ENCODE measurements at places on chromosomes 7 and 10. TPM values are rescaled to one million over a fixed set of nuclear protein-coding genes. Genes with fewer than 3 reads are reported as not detected.

Gene ITGB1
- total RNA-seq = 2,059 TPM

- DNase-seq = peak; percentile 96
Measured at GRCh38 chr7:47513741-47514241, 68.1 kb downstream of the TNS3 start.

Gene CCDC172
- not detected for total RNA-seq

- DNase-seq = no peak
Measured at GRCh38 chr7:47389923-47390630, 191.8 kb downstream of the TNS3 start.

GRCh38 chr7:108368466-108368865 is 87.8 kb downstream of the NRCAM start:
- no peak for DNase-seq

Gene IL2RA
- not detected for total RNA-seq

GRCh38 chr7:657565-658119 is 68.9 kb upstream of the DNAAF5 start:
- DNase-seq = peak; percentile 51

GRCh38 chr7:111997546-111997945 is 208.7 kb downstream of the DOCK4 start:
- DNase-seq = no peak

DNA sequence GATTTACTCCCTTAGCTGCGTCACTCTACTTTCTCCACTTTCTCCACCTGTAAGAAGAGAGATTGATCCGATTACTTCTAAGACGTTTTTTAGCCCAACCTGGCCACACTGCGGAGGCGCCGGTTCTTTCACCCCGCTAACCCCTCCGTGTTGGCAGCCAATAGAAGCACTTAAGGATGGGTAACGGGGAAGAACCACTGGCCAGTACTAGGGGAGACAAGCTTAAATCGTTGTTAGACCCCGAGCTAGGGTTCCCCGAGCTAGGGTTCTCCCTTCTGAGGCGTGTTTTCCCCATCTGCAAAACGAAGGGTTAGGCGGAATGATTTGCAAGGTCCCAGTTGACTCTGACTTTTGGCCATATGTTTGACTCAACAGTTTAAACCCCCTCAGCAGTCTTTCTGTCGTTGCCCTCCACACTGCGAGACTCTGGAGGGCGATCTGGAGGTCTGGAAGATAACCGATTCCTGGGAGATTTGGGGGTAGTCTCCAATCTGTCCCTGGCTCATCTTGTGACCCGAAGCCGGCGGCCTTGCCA is 644 bp downstream of the UMAD1 start:
- DNase-seq = no peak

Gene MSS51
- total RNA-seq = 0.24 TPM

- peak; percentile 83 for DNase-seq
Measured at GRCh38 chr7:13989126-13989948, at the start of gene ETV1. ETV1 (minus strand) TSS chr7:13989666; CDS start chr7:13989052, 614 bp downstream.

- no peak for DNase-seq
Measured at GRCh38 chr10:10658172-10658785, 359.4 kb upstream of the CELF2 start.

Gene SLC26A5
- not detected for total RNA-seq

Gene BTBD16
- not detected for total RNA-seq

GRCh38 chr7:108091461-108091831 is 38.7 kb downstream of the LAMB4 start:
- peak; percentile 56 for DNase-seq

DNA sequence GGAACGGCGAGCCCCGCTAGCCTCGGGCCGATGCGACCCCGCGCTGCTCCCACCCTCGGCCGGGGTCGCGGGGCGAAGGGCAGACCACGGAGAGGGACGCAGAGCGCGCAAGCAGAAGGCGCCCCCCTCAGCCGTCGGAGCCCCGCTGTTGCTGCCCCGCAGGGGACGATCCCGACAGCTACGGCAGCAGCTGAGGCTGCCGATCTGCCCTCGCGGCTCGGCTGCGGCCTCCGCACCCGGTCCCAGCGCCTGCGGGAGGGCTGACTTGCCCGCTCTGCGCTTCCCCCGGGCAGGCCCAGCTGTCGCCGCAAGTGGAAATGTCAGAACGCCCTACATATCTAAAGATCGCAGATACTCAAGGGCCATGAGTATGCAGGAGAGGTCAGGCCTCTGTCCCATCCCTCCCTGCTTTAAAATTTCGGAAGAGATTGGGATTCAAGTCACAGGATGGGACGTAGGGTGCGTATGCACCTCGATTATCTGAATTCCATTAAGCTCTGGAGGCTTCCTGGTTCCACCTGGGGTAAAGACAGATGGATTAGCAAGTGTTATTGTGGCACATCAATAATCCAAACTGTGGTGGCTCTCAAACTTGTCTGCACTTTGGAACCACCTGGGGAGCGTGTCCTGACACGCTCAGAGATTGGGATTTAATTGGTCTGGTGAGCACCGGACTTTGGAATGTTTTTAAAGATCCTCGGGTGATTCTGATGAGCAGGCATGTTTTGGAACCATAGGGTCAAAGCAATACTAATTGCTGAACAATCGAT is at the start of gene CRPPA:
Gene CRPPA, minus strand, starts transcription at position 206 of the 770 bp plus-strand sequence. CDS start 216 bp downstream, outside the sequence.
- DNase-seq = peak; percentile 67

Gene GPR85
- 4.2 TPM for total RNA-seq

Gene LBX1
- total RNA-seq = not detected

DNA sequence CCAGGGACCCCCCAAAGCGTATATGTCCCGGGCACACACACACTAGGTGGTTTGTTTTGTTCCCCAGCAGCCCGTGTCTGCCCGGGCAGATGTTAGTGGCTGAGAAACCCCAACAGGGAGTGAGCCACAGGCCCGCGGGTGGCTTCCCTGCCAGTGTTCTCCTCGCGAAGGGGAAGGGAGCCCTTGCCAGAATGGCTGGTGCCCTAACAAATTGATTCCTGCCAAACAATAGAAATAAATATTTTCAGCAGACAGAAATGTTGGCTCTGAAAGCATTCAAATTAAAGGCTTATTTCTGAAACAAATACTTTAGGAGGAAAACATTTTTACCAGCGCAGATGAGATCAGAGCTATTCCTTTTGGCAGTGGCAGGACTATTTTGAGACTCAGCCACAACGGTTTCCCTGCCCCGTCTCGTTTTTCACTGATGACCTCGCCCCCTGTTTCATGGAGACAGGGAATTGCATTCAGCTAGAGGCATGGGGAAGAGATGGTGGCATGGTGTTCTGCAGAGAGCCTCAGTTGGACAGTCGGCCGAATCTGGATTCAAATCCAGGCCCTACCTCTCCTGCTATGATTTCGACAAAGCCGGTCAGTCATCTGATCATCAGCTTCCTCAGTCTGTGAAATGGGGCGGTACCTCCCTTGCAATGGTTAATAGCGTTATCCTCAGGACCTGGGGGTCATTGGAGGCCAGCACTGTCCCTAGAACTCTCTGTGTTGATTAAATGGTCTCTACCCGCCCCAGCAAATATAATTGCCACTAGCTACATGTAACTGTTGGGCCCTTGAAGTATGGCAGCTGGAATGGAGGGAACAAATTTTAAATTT is 84.5 kb downstream of the CUX1 start:
- DNase-seq = no peak

DNA sequence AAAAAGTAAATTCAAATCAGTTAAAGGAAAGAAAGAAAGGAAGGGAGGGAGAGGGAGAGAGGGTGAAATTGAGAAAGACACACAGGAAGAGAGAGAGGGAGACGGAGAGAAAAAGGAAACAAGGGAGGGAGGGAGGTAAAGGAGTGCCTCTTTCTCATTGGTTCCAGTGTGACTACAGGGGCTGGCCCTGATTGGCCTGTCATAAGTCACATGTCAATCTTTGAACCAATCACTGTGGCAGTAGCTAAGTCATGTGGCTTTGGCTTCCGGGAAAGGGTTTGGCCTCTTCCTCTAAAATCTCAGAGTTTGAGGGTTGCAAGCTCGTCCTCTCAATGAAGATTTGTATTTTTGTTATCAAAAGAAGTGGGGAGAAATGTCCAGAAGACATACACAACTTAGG is 150.2 kb downstream of the RAB11FIP2 start:
- no peak for DNase-seq

GRCh38 chr10:26573674-26574073 is 123.8 kb upstream of the PDSS1 start:
- no peak for DNase-seq

DNA sequence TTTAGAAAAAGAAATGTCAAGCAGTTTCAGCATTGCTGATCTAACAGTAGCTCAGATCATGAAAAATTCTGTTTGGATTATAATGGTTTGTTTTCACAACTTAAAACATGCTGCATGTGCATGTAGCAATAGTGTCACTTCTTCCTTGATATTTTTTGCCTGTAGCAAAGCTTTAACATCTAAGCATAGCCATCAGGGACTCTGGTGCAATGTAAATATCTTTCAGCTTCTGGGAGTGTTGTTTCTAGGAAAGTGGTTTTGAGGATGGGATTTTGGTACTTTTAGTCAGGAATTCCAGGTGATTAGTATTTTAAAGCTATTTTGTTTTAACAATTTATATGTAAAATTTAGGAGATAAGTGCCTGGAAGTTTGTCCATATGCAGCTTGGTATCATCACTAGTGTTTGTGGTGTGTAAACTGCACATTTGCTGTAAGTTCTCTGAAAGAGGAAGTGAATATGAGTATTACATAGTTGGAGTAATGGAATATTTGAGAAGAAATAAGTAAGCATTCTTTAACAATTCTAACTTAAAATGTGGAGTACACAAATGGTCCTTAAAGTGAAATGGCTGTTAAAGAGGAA is 1.9 kb downstream of the RSBN1L start:
- DNase-seq = no peak

DNA sequence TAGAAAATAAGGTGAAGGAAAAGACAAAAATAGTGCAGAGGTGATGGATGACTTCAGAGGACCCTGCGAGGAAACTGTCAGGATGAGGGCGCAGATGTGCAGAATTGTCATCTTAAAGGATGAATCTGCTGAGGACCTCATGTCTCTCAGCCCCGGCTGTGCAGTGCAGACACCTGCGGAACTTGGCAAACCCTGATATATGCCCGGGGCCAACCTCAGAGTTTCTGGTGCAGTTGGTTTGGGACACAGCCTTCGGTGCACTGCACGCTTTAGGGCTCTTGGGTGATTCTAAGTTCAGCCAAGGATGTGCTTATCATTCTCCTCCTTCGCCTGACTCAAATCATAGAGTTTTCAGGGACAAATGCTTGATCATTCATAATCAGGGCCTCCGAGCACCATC is 310.1 kb downstream of the TCERG1L start:
- DNase-seq = no peak

DNA sequence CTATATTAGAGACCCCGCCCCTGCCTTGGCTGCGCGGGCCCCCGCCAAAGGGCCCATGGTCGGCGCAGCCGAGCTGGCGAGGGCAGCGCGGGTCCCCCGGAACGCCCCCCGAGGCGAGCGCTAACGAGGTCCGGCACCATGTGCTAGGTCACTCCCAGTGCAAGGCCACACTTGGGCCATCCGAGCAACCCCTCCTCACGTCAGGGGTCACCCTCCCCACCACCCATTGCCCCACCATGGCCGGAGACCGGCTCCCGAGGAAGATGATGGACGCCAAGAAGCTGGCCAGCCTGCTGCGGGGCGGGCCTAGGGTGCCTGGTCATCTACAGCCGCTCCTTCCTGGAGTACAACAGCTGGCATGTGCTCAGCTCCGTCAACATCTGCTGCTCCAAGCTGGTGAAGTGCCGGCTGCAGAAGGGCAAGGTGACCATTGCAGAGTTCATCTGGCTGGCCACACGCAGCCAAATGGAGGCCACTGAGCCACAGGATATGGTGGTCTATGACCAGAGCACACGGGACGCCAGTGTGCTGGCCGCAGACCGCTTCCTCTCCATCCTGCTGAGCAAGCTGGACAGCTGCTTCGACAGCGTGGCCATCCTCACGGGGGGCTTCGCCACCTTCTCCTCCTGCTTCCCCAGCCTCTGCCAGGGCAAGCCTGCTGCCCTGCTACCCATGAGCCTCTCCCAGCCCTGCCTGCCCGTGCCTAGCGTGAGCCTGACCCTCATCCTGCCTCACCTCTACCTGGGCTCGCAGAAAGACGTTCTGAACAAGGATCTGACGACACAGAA is 12.4 kb upstream of the SEC24C start:
- no peak for DNase-seq

Gene PMPCB
- total RNA-seq = 78.1 TPM

DNA sequence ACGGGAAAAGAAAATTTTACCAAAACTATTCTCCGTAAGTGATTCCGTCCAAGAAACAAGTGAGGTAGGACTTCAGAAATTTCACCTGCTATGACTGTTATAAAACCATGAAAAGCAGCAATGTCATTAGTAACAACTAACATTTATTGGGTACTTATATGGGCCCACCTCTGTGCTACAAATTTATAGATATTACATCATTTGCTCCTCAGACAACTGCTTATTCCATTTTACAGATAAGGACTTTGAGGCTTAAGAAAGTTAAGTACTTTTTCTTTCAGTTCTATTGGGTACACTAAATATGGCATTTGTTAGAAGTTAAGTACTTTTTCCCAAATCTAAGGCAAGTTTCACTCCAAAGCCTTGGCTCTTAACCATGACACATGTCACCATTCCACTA is 36.3 kb downstream of the HACD1 start:
- no peak for DNase-seq

Gene GPR26
- total RNA-seq = under 0.01 TPM

DNA sequence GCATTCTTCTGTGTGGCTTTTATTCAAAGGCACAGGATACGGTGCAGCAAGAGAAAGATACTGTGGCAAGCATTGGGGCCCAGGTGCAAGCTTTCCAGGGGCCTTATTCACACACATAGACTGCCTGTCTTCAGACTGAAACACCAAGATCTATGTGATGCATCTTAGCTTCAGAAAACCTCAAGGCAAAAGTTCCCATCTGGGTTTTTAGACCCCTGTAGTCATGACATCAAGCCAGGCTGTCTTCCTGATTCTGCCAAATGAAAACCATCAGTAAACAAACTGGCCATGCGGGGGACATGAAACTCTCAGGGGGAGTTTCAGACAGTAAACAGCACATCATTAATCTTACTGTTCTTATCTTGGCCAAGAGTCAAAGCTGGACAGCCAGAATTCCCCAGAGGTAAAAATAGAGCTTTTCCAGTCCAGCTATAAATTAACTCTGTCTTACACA is 9.8 kb downstream of the AGBL3 start:
- no peak for DNase-seq

Gene NXPH1
- total RNA-seq = not detected

Gene LRRD1
- total RNA-seq = not detected

GRCh38 chr10:16933783-16934182 is 116.6 kb upstream of the RSU1 start:
- no peak for DNase-seq

Gene SAMD9
- total RNA-seq = 24.3 TPM

- DNase-seq = no peak
Measured at GRCh38 chr7:29599026-29599425, 35.4 kb downstream of the PRR15 start.

GRCh38 chr7:141190495-141190894 is 116.6 kb downstream of the TMEM178B start:
- no peak for DNase-seq

Gene KMT2E
- total RNA-seq = 39.3 TPM

GRCh38 chr10:70271996-70272924 is 11.5 kb downstream of the NPFFR1 start:
- no peak for DNase-seq

Measured in RPMI7951 (cell line).